Hematopoietic multipotent progenitor cell treated with erythropoietin and hydrocortisone succinate and interleukin-3 and kit ligand, for 17 days (in vitro differentiated cells): ENCODE measurements at places on chromosomes 1 and 21.

- no peak for DNase-seq
These were observed 11.2 kb upstream of the FMOD start for GRCh38 chr1:203361945-203362719.

- DNase-seq: no peak
These were observed 44.0 kb downstream of the RNF187 start for GRCh38 chr1:228530951-228531731.

DNA sequence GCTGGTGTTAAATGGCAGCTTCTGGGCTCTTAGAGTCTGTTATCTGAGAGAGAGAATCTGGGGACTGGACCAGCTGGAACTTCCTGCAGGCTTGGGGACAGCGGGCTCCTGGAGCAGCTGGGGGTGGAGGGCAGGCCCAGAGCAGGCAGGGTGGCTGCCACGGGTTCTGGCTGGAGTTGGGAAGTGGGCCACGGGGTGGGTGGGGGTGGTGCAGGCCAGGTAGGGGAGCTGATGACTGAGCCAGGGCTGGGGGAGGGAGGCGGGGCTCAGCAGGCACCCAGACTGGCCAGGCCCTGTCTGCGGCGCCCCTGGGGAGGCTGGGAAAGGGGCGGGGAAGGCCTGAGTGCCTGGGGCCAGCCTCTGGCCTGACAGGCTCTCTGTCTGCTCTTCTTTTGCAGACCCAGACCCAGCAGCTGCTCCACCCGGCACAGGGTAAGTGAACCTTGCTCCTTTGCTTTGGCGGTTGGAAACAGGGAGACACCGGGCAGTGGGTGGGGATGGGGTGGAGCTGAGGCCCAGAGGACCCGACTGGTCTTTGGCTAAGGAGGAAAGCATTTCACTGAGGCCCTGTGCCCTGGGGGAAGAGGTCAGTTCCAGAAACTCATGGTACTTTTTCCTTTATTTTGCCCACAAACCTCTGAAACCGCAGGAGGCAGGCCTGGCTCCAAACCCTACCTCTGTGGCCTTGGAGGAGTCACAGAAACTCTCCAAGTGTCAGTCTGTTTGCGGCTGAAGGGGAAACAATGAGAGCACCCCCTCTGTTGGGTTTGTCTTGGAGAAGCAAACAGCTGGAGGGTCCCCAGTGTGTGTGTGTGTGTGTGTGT, 48.8 kb downstream of the ARHGEF10L start:
- DNase-seq: no peak

- DNase-seq: no peak
These were observed 127.1 kb upstream of the C1orf105 start for GRCh38 chr1:172293429-172293828.

DNA sequence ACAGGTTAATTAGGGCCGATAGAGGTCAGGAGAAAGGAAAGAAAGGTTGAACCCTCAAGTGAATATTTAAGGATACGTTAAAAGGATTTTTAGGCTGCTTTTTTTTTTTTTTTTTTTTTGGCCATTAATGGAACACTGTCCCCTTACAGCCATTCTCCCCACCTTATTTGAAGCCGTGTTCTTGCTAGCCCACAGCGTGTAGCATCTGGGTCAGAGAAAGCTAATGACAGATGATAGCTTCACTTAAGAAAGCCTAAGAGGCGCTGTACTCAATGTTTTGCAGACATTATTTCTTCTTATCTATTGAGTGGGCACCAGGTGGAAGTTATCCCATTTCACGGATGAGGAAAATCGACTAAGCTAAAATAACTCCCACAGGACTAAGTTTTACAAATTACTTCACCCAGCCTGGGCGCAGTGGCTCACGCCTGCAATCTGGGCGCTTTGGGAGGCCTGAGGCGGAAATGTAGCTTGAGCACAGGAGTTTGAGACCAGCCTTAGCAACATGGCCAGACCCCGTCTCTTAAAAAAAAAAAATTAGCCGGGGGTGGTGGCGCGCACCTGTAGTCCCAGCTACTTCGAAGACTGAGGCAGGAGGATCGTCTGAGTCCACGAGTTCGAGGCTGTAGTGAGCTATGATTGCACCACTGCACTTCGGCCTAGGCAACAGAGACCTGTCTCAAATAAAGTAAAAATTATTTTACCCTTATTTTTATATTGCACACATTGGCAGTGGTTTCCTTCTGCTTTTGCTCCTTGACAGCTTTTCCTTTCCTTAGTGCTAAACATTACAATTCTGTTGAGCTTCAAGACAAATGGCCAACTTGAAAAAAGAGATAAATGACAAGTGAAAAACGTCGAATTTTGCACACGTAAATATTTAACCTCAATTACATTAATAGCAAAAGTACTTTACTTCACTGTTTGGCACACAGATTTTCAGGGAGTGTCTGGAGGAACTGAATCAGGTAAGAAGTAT, 1.1 kb upstream of the PHTF1 start:
- no peak for DNase-seq

DNA sequence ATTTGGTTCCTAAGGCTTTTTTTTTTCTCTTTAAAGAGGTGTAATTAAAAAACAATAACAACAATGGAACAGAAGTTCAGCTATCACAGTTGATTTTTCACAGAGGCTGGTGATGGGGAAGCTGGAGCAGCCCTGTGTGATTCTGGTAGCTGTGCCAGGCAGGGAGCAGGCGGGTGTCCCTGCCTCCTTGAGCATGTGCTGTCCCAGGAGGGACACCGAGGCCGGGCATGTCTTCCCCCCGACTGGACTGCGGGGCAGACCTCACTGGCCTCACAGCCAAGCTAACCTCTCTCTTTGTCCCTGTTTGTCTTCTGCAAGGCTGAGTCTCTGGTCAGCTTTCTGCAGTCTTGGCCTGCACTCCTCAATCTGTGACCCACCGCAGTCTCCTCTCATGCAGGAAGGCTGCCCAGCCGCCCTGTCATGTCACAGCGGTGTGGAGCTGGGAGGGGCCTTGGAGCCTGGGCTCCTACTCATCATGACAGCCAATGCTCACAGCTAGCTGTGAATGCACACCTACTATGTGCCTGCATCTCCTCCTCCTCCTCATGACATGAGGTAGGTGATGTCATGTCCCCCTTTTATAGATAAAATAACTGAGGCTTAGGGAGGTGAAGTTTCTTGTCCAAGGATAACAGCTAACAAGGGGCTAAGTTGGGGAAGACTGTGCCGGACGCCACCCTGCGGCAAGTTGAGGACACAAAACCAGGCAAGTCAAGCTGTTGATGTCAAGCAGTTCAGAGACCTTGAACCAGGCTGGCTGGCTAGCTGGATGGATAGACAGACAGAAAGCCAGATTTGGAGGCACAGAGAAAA, 10.3 kb upstream of the ACTL8 start:
- no peak for DNase-seq

DNA sequence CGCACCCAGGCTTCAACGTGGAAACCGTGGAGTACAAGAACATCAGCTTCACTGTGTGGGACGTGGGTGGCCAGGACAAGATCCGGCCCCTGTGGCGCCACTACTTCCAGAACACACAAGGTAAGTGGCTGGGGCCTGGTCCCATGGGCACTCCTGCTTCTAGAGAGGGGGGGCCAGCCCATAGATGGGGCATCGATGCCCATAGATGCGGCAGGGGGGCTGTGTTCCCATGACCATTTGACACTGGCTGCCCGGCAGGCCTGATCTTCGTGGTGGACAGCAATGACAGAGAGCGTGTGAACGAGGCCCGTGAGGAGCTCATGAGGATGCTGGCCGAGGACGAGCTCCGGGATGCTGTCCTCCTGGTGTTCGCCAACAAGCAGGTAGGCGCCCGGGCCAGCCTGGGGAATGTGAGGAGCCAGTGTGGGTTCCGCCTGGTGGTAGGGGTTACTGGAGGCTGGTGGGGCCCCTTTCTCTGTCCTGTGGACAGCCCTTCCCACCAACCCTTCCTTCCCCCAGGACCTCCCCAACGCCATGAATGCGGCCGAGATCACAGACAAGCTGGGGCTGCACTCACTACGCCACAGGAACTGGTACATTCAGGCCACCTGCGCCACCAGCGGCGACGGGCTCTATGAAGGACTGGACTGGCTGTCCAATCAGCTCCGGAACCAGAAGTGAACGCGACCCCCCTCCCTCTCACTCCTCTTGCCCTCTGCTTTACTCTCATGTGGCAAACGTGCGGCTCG, 5.6 kb downstream of the C1orf35 start:
- no peak for DNase-seq
